ENCODE measurements at places on chromosomes 6 and 20.

GRCh38 chr20:21303872-21304586, 898 bp downstream of the XRN2 start:
- DNase-seq: no peak

GRCh38 chr6:5107341-5107740, 22.2 kb downstream of the PPP1R3G start:
- DNase-seq: no peak

DNA sequence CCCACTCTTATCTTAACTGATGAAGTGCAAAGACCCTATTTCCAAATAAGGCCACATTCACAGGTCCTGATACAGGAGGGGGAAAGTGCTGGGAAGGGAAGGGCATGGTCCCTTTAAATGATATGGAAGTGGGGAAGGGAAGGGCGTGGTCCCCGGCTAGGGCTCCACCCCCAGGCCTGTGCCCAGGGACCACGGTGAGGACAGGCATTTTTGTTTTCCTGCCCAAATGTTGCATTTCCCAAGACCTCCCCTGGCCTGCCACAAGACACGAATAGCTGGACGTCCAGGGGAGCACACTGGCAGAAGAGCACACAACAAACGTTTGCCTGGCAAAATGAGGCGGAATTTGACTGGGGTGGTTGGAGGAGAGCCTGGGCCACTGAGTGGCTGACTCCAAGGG, 16.1 kb upstream of the HFE start:
- no peak for DNase-seq

DNA sequence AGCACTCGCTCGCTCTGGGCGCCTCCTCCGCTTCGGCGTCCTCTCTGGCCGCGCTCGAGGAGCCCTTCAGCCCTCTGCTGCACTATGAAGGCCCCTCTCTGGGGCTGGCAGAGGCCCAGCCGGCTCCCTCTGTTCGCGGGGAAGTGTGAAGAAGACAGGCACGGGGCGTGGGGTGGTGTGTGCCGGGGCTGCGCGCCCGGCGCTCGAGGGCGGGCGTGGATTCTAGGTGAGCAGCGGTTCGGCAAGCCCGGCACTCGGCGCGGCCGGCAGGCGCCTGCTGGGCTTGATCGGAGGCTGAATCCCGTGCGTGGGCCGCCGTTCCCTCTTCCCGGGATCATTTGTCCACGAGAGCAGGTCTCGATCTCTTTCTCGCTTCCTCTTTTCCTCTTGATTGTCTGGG, 153.0 kb downstream of the SLC35B3 start:
- no peak for DNase-seq

DNA sequence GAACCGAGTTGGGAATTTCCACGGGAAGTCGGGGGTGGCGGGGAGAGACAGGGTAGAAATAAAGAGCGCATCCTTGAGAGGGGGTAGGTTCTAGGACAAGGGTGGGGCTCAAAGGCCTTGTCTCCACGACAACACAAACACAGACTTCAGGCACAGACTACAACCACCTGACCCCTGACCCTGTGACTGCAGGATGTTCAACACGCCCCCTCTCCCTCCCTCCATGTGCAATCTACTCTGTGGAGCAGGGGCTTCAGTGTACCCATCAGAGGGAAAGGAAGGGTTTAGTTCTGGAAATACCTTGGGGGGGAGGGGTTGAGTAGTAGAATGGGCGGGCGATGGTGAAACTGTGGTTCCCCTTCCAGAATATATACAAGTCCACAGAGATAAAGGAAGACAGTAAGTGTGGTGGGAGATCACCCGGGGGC, 651 bp upstream of the TAPBP start:
- no peak for DNase-seq

- no peak for DNase-seq
Observed at GRCh38 chr20:41770427-41770826, 152.2 kb upstream of the CHD6 start.

DNA sequence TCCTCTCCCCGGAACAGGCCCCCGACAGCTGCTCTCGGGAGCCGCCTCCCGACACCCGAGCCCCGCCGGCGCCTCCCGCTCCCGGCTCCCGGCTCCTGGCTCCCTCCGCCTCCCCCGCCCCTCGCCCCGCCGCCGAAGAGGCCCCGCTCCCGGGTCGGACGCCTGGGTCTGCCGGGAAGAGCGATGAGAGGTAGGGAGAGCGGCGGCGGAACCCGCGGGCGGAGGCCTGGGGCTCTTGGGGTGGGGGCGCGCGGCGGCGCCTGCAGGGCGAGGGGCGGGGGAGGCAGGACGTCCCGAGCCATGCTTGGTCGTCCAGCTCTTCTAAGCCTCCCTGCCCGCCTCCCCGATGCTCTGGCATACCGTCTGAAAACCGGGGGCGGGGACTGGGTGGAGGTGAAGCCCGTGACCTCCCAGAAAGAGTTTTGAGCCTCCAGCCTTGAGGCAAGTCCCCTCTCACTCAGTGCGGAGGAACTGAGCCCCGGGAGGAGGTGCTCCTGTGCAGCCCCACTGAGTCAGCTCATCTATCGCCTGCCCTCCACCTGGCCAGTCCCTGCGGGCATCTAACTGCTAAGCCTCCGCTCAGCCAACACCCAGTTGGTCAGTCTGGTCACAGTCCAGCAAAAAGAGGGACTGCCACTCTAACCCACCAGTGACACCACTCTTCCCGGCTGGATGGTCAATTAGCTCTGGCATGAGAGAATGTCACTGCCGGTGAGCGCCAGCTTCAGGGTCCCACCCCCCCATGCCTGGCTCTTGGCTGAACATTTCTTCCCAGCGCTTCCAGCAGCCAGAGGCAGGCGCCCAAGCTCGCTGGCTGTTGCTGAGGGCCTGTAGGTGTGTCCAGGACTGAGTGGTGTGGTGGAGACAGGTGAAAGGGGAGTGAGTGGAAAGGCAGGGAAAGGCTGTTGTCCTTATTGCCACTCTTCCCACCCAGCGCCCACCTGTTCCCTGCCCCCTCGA, 482 bp downstream of the DDR1 start:
- no peak for DNase-seq

DNA sequence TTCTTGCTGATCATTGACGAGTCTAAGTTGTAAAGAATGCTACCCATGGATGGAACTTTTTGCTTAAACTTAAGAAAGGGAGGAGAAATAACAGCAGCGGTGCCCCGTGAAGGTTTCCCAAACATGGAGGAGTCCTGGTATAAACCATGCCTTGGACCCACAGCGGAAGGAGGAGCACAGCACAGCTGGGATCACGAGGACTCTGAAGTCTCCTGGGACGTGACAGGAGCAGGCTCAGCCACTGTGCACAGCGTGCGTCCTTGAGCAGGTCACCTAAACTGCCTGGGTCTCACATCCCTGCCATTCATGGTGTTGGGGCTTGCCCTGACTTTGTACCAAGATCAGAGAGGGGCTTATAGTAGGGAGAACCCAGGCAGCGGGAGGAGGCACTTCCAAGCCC, 56.1 kb upstream of the UNC93A start:
- DNase-seq: no peak

DNA sequence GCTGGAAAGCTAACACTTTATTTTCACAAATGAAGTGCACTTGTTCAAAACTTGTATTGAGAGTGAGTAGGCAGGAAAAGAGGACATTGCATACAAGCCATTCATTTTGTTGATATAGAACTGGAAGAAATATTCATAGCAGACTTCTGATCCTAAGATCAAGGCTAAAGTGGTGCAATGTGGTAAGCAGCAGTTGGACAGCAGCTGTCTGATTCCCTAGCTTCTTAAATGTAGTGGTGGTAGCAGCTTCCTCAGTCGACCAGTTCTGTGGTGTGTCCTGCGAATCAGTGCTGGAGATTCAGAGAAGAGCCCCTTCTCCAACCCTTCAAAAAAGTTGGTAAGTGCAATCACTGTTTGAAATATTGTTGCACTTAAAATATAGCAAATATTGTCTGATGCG, 281.7 kb upstream of the GJE1 start:
- DNase-seq: no peak

DNA sequence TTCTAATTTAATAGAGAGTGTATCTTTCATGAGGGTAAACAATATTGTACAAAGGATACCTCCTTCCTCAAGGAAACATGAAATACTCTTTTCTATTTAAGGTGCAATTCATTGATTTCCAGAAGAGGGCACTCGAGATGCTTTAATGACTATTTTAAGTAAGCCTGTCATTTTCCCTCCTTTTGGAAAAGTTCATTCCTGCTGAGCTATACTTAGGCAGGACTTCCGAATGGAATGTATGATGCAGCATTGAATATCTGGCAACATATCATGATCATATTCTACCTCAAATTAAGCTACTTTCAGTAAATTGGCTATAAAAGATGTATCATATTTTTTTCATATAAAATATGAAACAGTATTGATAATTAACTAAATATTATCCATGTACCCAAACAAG, 5.0 kb downstream of the DST start:
- peak; percentile 38 for DNase-seq

DNA sequence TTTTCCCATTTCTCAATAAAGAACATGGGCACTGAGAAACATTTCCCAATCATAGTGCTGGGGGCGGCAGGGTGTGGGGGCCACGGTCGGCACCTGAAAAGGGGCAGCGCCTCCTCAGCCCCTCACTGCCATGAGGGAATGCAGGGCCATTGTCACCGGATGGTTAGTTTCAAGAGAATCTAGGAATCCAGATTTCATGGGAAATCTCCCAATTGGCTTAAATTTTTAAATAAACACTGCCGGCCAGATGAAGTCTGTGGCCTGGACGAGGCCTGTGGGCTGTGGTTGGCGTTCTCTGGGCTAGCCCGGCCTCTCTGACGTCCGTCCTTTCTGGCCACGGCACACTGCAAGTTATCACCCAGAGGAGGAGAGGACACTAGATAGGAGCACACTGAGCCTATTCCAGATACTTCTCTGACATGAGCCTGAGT, 25.6 kb downstream of the MANBAL start:
- DNase-seq: no peak

GRCh38 chr20:38392356-38392755, 42.8 kb downstream of the SNHG17 start:
- DNase-seq: no peak

GRCh38 chr6:50825375-50826036, 6.8 kb downstream of the TFAP2B start:
- no peak for DNase-seq

GRCh38 chr20:1880529-1881239, 14.5 kb upstream of the SIRPA start:
- DNase-seq: no peak

Data from fibroblast of skin of left biceps (primary cell).